Liver (tissue), 10 donors: ENCODE measurements at places on chromosomes 6 and 20. TPM values are rescaled to one million over a fixed set of nuclear protein-coding genes. Genes with fewer than 3 reads are reported as not detected.

DNA sequence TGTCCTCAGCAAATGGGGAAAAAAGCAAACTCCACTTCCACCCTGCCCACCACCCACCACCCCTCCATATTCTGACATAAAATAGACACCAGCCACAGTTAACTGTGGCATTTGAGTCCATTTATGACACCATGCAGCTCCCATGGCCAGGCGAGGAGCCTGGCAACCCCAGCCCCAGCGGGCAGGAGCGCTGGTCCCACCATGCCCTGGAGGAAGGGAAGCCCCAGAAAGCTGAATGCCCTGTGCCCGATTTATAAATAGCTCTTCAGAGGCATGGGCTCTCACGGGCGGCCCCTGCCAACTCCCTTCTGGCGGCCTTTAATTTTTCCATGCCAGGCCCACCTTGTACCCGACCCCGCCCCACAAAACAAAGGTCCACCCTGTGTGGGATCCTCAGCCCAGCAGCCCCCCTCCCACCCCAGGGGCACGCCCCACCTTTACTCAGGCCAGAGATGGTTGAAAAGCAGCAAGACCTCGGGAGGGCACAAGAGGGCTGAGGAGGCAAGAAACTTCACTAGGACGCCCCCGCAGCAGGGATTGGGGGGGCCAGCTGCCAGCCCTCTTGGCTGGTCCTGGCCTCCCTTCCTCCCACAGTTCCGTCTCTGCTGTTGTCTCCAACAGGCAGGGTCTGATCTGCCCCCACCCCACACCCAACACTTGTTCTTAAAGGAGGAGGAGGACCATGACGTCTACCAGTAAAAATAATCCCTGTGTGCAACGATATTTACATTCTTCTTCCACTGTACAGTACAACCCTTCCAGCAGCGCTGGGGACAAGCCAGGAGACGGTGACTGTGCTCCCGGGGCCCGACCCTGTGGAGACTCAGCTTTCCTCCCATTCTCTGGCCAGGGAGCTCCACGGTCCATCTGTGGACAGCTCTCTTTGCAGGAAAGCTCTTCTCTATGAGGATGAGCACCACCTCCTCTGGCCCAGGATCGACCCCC lies 115.6 kb upstream of the CDYL start:
- DNase-seq: peak; percentile 13

DNA sequence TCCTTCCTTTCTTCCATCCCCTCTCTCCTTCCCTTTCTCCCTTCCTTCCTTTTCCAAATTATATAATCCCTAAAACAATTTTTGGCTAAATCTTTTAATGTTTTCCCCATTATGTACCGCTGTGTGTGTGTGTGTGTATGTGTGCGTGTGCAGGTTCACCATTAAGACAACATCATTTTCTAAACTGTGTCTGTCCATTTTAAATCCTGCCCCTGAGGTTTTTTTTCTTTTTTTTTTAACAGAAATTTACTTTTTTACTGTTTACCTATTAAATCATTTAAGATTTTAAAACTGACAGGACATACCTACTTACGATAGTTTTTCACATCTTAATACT lies 366.3 kb upstream of the EPHA7 start:
- no peak for DNase-seq

DNA sequence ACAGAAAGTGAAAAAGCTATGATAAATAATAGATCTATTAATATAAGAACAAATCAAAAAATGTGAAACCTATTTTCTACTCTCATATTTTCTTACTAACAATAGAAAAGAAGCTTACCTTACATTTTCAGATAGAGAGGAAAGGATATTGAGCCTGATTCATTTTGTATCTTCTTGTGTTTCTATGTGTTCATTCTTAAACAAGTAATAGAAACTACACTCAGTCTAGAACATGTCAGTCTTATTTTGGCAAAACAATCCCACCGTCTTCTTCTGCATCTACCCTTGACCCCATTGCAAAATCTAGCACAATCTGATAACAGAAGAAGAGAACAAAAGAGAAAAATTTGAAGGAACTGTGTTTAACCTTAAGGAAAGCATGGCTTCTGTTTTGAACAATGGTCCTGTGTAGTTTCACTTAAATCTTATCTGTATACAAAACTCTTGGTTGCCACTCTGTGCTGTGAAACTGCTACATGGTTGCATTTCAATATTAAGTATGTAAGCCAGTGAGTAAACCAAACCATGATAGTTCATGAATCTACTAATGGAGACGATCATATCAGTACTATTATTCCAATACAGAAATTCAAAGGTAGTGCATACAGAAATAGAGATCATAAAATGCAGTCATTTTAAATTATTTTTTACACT lies 69.5 kb upstream of the LGSN start:
- no peak for DNase-seq

GRCh38 chr20:14303651-14304050 lies 33.8 kb downstream of the FLRT3 start:
- DNase-seq: no peak

GRCh38 chr6:113739041-113739655 lies 118.0 kb upstream of the MARCKS start:
- DNase-seq: no peak

DNA sequence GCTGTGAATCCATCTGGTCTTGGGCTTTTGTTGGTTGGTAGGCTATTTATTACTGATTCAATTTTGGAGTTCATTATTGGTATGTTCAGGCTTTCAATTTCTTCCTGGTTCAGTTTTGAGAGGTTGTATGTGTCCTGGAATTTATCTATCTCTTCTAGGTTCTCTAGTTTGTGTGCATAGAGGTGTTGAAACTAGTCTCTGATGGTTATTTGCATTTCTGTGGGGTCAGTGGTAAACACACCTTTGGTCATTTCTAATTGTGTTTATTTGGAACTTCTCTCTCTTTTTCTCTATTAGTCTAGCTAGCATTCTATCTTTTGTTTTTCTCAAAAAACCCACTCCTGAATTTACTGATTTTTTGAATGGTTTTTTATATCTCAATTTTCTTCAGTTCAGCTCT lies 70.1 kb upstream of the IRAK1BP1 start:
- no peak for DNase-seq

- DNase-seq: no peak
Measured at GRCh38 chr6:130908188-130908587, 81.0 kb downstream of the SMLR1 start.

DNA sequence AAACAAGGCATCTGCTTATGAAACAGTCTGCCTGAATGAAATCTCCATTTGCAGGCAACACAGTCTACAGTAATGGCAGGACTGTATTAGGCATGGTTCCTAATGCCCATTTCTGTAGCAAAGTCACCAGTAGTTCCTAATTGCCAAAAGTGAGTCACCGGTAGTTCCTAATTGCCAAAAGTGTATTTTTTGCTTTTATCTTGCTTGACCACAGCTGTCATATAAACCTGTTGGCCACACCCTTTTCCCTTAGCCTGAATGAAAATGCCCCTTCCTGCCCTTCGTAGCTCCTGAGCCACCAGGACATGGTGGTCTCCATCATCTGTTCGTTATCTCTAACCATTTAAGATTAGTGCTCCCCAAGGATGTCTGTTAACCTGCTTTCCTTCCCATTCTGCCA lies 34.5 kb downstream of the MTHFD1L start:
- no peak for DNase-seq

DNA sequence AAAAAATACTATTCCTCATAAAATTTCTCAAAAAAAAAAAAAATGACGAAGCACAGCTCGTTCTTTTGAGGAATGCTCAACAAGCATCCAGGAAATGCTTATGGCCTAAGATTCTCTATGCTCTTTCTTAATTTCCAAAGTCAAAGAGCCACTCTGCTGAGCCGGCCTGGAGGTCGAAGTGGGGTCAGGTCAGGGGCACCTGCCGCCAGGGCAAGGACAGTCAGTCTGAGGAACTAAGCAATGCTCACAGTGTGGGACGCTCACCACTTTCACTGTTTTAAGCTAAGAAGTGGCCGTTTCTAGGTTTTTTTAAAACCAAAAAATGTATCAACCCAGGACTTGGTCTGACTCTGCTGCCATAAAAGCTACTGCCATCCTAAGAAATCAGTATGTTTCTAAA lies 17.3 kb downstream of the YTHDF1 start:
- no peak for DNase-seq

- no peak for DNase-seq
Measured at GRCh38 chr6:164401871-164402270, 907.5 kb downstream of the C6orf118 start.

DNA sequence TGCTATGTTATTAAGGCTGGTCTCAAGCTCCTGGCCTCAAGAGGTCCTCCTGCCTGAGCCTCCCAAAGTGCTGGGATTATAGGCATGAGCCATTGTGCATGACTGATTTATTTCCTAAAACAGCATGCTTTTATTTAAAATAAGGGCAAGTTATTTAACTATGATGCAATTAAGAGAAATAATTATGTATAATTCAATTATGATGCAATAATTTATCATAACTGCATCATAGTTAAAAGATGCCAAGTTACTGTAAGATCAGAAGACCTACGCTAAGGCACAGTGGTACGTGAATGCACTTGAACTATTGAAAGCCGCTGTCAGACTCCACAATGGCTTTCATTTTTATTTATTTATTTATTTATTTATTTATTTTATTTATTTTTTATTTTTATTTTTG lies 24.3 kb upstream of the EMILIN3 start:
- DNase-seq: no peak

DNA sequence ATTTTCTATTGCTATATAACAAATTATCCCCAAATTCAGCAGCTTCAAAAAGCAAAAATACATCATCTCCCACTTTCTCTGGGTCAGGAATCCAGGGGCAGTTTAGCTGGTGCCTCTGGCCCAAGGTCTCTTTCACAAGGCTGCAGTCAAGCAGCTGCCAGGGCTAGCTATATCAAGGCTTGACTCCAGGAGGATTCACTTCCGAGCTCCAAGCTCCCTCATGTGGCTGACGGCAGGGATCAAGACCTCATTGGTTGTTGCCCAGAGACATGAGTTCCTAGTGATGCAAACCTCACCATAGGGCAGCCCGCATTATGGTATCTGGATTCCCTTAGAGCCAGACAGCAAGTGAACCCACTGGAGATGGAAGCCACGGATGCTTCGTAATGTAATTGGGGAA lies 1.3 kb upstream of the VNN1 start:
- DNase-seq: no peak

- no peak for DNase-seq
Measured at GRCh38 chr6:166488076-166488685, 98.3 kb downstream of the RAMACL start.

- DNase-seq: no peak
Measured at GRCh38 chr20:63782051-63782471, 42.5 kb downstream of the SLC2A4RG start.

DNA sequence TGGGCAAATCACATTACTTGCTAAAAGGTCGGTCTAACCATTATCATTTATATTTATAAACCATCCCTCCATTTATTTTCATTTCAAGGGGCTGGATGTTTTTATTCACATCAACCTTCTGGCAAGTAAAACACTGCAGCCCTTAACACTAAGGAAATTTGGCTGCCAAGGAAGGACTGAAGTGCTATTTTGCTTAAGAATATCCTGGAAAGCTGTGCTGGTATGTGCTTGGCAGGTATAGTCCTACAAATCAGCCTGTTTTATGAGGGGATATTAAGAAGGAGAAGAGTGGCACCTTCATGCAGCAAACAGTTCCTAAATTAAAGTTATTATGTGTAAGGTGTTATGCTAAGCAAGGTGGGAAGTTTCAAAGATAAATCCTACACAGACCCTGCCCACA lies 9.8 kb downstream of the PHACTR2 start:
- DNase-seq: no peak

- no peak for DNase-seq
Measured at GRCh38 chr6:74752303-74752702, 453.6 kb downstream of the COL12A1 start.

DNA sequence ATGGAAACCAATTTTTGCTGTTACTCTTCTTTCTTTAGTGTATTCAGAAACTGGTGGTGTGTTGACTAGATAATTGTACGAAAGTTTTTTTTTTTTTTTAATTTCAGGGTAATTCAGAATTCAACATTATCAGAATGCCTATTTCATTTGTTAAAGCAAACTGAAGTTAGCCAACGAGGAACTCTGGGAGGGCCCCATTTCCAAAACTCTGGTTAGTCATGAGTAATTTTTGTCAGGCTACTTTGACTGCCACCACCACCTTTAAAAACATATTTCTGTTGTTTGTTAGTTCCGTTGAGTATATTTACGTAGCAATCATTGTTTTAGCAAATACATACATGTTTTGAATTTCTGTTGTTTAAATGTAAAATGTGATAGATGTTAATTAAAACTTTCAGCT lies 763 bp downstream of the ZKSCAN8 start:
- DNase-seq: no peak

DNA sequence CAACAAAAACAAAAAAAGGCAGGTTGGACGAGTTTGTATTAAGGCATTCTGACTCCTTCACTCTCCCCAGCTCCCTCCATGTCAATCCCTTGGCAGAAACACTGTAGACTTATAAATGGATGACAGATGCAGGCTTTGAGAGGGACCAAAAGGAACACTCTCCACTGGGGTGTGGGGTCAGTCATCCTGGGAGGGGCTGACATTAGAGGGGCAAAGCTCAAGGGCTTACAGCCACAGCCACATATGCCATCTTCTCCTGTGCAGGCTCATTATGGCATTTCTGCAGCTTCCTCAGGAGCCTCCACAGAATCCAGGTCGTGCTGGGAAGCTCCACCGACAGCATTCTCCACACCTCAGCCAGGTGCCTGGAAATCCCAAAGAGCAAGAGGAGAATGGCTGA lies 33.0 kb upstream of the RBL1 start:
- DNase-seq: no peak

DNA sequence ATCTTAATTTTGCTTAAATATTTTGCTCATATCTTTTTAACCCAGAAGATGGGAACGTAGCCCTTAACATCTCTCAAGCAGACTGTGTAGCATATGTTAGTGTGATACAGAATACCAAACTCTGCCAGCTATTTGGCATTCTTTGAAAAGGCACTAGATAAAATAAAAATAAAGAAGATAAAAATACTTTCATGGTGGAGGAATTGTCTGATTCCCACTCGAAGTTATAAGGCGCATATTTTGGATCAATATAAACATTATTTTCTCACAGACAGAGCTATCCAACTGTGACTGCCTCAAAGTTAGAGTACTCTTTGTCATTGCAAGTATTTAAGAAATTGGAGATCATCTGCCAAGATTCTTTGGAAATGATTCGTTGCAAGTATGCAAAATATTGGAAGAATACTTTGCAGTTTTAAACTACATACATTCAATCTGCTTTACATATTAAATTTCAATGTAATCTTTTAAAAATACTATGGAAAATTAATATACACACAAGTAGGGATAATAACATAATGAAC lies 10.8 kb upstream of the EEF1E1 start:
- DNase-seq: no peak

SLC2A10 gene
- 38.9 TPM for polyA plus RNA-seq

ZC3H12D gene
- 0.27 TPM for polyA plus RNA-seq

RCAN2 gene
- polyA plus RNA-seq: 2.8 TPM

SPATA25 gene
- 0.80 TPM for polyA plus RNA-seq

NCOA5 gene
- polyA plus RNA-seq: 3.2 TPM

SLC22A16 gene
- polyA plus RNA-seq: not detected
